ENCODE measurements at places on chromosomes 12 and 14.

DNA sequence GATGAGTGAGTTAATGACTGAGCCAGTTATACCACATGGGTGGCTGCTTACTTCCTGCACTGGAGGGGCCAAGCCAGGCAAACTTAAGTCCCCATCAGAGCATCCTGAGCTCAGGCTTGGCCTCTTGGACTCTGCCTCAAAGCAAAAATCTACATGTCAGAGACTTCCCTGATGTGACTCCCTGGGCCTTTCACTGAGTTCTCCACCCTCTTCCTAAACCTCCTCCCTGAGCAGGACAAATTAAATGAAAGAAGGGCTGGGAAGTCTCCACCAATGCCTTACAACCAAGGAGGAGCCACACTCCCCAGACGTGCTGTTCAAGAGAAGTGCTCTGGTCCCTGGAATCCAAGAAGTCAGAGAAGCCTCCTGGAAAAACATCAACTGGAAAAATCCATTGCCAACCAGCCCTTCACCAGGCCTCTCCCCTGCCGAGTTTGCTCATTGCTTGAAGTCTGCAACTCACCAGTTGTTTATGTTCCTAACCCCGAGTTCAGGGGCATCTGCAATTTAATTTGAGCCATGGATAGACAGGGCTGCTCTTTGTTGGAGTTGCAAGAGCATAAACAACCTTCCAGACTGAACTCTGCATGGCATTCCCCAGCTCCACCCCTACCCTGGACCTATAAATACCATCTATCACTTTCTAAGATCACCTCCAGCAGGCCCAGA, 160.5 kb downstream of the ANO2 start:
- DNase-seq: no peak

- no peak for DNase-seq
Observed at GRCh38 chr12:115823635-115824034, 453.9 kb downstream of the MED13L start.

- no peak for DNase-seq
Observed at GRCh38 chr14:54737132-54737711, 165.4 kb downstream of the GCH1 start.

DNA sequence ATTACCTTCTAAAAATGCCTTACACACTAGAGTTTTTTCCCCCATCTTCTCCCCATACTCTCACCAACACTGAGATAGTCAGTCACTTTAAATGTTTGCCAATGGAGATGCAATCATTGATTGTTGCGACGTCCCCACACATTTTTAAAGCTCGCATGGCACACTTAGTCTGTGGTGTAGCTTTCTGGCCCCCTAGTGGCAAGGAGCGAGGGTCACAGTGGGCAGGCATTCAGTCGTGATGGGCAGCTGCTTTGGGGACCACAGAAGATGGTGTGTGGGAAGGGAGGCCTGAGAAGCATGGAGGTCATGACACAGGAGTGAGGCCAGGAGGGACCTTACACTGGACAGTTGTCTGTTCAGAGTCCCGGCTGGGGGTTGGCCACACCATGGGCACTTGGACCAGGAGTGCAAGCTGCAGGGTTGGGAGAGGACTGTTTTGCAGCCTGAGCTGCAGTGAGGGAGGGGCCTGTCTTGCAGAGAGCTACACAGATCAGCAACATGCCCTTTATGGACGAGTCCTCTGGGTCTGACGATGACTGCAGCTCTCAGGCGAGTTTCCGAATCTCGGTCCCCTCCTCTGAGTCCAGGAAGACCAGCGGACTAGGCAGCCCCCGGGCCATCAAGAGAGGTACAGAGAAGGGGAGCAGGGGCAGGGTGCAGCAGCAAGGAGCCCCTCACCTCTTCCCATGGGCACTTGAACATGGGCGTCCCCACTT, 28.6 kb downstream of the PIGH start:
- DNase-seq: peak; percentile 32

DNA sequence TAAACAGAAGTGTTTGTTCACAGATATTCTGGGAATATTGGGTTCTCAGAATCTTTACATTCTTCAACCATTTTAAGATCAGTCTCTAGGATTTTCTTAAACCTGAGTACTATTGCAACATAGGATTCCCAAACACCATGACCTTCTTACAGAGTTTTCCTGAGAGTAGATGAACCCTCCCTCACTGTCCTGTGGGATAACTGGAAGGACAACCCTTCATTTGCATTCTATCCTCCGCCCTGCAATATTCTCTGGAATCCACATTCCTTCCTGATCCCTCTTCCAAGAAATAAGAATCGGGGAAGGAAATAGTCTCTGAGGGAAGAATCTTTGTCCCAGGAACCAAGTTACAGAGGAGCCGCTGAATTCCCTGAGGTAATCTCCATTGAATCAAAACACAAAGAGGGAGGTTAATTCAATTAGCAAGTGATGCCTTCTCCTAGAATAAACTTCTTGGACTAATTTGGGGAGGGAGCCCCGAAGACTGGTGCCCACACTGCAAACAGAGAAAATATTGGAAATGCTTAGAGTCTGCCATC, 99.8 kb upstream of the MBIP start:
- DNase-seq: no peak

GRCh38 chr14:54121466-54122027, 164.9 kb upstream of the BMP4 start:
- no peak for DNase-seq

GRCh38 chr12:66971816-66972215, 292.9 kb upstream of the GRIP1 start:
- DNase-seq: no peak

DNA sequence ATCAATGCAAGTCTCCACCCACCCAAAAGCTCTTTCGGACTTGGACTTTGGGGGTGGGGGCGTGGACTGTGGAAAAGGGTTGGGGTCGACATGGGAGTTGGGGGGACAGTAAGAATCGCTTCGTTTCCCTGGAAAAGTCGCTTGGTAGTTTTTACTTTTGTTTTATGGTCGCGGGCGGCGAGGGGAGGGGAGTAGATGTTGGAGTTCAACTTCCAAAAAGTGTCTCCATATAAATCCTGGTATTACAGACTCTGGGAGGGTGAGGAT, 568 bp upstream of the BCL11B start:
- DNase-seq: no peak

DNA sequence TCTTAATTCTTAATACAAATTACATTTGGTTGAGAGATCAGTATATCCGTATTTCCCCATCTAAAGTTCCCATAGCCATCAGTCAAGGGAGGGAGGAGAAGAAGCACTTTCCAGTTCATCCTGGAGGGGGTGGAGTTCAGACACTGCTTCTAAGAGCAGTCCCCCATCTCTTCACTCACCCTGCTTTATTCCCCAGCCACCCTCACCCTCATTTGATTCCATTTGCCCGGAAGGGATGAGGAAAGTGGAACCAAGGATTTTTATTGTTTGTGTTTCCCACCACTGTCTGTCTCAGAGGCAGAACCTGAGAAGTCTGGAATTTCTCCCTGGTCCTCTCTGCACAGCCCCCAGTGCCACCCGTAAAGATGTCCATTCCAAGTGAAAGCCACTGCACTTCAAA, 134.2 kb upstream of the HIF1A start:
- DNase-seq: no peak

GRCh38 chr14:65100922-65101541, 1.3 kb downstream of the MAX start:
- DNase-seq: no peak

GRCh38 chr12:125197326-125197725, 132.1 kb downstream of the AACS start:
- DNase-seq: no peak

DNA sequence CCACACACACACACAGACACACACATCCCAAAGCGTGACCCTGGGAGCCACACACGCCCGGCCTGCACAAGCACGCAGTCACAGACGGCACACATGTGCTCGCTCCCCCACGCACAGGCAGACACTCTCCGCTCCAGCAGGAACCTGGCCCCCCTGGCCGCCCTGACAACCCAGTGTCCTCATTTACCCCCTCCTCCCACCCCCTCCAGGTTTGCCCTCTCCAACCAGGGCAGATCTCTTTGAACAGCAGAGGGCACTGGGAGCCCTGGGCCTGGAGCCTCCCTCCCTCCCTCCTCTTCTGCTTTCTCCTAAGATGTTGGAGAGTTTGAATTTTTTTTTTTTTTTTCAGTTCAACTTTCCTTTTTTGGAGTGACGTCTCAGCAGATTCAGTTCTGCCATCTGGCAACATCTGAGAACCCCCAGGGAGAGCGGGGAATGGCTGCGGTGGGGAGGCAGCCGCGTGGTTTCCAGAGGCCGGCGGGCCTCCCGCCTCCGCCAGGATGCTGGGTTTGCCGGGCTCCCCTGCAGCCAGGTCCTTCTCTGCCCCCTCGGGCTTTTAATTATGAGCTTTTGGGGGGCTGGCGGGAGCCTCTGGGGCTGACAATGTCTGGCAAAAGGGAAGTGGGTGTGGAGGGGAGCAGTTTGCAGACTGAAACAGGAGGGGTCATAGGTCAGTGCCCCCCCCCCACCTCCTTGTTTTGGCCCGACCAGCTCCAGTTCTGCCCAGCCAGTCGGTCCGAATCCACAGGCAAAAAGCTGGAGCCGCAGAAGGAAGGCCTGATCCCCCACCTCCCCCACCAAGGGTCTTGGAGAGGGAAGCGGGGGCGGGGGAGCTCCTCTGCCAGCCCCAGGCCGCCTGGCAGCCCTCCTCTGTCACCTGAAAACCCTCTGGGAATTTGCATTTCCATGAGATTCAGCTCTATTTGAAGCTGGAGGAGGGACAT, 1.3 kb upstream of the NCOR2 start:
- DNase-seq: no peak

GRCh38 chr12:24854017-24854416, 94.9 kb downstream of the BCAT1 start:
- no peak for DNase-seq

DNA sequence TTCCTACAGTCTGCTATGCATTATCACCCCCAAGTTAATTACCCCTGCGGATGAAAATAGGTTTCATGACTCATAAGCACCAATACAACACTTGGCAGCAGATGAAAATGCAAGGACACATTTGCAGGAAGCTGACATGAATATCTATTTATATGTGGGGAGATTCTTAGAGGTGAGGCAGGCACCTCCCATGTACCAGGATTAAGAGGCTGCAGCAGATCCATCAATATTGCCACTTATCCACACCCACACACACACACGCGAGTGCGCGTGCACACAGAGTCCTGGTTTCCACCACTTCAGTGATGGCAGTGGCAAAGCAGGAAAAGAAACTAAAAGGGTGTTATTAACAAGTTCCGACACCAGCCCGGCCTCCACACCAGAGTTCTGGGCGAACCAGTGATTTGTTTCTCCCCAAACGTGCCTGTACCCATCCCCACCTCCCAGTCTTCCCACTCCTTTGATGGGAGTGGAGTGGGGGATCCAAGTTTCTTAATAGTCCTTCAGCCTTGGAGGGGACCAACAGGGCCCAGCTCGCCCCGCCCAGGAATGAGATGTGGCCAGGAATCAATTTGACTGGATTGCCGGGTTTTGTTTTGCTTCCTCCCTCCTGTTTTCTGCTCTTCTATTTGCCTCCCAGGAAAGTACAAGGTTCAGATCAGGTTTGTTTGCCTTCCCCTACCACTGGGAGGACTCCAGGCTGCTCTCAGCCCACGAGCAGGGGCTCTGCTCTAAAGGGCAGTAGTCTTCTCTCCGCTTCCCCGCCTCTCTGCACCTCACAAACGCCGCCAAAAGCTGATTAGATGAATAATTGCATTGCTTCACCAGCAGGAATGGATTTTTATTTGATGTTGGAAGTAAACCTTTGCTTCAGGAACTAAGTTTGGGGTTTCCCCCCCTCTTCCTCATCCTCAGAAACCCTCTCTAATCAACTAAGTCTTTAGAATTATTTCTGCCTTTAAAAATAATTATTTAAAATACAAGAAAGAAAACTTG, 5.2 kb downstream of the IRF2BPL start:
- no peak for DNase-seq

- no peak for DNase-seq
Observed at GRCh38 chr12:10140001-10140400, 10.0 kb upstream of the CLEC7A start.

All from stimulated activated CD4-positive, alpha-beta T cell treated with anti-CD3 and anti-CD28 coated beads, Interleukin-1b, Interleukin-23, amount 100 ng/mL, for 1 hour (primary cell).